Activated T-helper 1 cell treated with anti-CD3 and anti-CD28 coated beads, Interleukin-2, amount 50 U/mL, for 16 hours (primary cell): ENCODE measurements at places on chromosomes 2 and 18.

GRCh38 chr2:66587216-66587615 lies 152.3 kb downstream of the MEIS1 start:
- DNase-seq, result no peak

DNA sequence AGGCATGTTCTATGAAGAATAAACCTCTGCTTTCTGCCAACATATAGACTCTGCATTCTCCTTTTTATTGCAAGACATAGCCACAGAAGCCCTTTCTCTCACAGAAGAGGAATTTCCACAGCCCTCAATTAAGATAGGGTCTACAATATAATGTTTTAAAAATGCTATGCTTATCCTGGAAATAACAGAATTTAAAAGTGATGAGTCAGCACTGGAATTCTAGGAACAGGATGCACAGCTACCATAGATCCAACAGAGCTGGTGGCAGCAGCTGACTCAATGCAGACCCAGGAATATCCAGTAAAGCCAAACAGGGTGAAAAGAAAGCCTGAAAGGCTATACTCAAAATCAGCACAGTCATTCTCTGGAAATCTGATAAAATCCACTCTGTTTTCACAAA lies 866.9 kb downstream of the TRIB2 start:
- no peak for DNase-seq

- DNase-seq, result no peak
Observed at GRCh38 chr2:168841445-168841844, 39.0 kb downstream of the NOSTRIN start.

DNA sequence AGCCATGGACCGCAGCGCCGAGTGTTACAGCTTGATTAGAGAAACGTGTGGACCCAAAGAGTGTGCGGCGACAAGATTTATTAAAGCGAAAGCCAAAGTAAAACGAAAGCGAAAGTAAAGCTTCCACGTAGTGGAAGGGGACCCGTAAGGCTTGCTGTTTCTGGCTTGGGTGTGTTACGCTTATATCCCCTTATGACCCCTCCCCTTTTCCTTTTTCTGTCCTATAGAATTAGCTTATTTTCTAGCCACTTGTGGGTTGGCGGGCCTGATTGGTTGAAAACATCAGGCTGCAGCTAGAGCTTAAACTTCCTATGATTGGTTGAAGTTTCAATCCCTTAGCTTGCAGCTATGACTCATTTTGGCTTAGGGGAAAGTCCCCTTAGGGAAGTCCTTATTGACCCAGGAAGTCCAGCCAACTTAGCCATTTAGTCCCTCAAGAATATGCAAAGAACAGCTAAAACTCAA lies 969.7 kb downstream of the DCDC2C start:
- no peak for DNase-seq

- no peak for DNase-seq
Observed at GRCh38 chr18:32378705-32379104, 92.0 kb downstream of the GAREM1 start.

- no peak for DNase-seq
Observed at GRCh38 chr2:101850450-101850849, 141.3 kb upstream of the IL1R2 start.

- peak; percentile 51 for DNase-seq
Observed at GRCh38 chr2:65040400-65041261, 15.6 kb upstream of the CEP68 start.

GRCh38 chr2:205722283-205722918 lies 40.1 kb downstream of the NRP2 start:
- DNase-seq, result no peak

- no peak for DNase-seq
Observed at GRCh38 chr2:207150284-207150683, 15.5 kb downstream of the KLF7 start.
